Type B pancreatic cell (in vitro differentiated cells): ENCODE measurements at places on chromosomes 12 and 14.

GRCh38 chr12:75690296-75690955 is 179.0 kb upstream of the KRR1 start:
- no peak for DNase-seq

DNA sequence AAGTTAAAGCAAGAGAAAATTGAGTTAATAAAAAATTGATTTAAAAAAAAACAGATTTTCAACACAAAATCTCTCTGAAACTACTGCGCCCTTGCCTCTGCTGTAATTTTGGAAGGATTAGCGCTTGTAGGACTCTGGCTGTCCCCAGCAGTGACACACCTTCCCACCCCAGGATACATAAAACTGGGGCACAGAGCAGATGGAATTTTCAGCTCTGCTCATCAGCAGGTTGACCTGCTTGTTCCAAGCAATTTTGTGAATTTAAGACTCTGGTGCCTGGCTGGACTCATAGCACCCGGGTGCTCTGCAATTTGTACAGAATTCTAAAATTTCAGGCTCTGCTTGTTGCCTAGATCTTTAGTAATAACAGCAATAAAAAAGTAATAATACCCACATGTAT is 257.8 kb upstream of the GARIN6 start:
- DNase-seq: no peak

GRCh38 chr14:104131968-104132732 is 6.2 kb upstream of the KIF26A start:
- no peak for DNase-seq

DNA sequence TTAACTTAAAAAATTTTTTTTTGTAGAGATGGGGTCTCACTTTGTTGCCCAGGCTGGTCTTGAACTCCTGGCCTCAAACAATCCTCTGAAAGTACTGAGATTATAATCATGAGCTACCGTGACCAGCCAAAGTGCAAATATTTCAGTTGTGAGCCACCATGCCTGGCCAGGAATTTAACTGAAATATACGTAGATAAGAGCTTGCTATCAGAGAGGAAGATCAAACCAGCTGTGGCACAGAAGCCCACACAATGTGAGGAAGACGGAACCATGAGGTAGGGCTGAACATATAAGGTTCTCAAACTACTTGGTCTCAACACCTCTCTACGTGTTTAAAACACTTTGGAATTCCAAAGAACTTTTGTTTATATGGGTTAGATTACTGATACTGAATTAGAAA is 29.1 kb downstream of the ATG14 start:
- DNase-seq: no peak
